ENCODE measurements at places on chromosomes 16 and 17.

GRCh38 chr16:76280421-76281215 lies 3.4 kb downstream of the CNTNAP4 start:
- no peak for DNase-seq

GRCh38 chr17:78735832-78736525 lies 46.1 kb downstream of the CYTH1 start:
- no peak for DNase-seq

DNA sequence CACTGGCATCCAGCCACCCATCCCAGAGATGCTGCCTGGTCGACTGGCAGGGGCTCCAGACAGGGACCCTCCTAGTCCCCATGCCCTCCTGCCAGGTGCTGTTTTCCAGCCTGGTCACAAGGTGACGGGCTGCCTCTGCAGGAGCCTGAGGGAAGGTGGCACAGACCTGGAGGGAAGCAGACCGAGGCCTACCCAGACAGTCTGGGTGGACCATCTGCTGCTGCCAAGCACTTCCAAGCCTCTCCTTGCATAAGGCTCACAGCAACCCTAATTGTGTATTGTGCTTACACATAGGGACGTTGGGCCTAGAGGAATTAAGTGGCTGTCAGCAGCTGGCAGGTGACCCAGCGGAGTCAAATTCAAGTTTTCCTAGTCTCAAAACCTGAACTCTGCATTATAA lies 90.1 kb upstream of the KCNJ18 start:
- DNase-seq: no peak

GRCh38 chr16:31129568-31130335 lies 5.8 kb downstream of the PRSS8 start:
- DNase-seq: no peak

- DNase-seq: no peak
Measured at GRCh38 chr17:52537421-52537820, 378.9 kb upstream of the CA10 start.

GRCh38 chr16:66026211-66026610 lies 340.3 kb upstream of the CDH5 start:
- DNase-seq: no peak

DNA sequence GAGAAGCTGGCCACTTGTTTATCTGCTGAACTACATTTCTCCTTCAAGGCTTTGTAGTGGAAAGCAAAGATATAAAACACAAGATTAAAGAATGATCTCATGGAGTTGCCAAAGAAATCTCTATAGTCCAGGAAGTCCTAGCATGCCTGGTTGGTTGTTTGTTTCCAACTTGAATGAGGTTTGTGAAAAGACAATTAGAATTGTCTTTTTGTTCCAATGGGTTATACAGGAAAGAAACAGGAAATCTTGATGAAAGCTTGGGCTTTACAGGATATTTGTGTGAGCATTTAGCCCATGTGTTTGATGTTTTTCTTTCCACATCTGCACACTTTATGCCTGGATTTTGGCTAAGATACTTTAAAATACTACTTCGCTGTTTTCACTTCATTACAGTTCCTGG lies 273.4 kb downstream of the CEP112 start:
- no peak for DNase-seq

DNA sequence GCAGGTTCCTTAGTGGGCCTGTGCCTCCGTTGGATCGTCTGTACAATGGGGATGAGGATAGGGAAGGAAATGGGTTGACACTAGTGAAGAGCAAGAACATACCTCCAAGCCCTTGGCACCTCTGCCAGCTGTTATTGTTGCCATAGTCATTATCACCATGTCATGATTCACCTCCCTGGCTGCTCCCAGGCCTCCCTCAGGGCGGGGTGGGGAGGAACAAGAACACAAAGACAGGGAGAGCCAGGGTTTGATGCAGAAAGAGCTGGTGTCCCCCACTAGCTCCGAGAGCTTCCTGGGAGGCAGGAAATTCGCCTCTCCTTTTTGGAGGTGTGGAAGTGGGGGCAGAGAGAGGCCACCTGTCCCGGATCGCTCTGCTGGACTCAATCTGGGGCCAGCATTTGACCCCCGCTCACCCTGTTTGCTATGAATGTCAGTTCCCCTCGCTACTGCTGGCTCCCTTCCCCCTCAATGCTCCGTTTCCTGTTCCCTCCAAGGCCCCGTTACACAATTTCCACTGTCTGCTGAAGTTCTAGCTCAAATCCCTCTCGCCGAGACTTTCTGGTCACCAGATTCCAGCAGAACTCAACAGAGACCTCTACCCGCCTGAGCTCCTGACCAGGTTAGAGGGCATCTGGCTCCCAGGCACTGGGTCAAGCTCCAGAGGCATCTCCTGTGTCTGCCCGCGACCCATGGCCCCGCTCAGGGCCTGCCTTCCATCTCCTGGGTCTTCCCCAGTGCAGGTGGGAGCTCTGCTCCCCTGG lies 9.1 kb downstream of the TIMP2 start:
- no peak for DNase-seq

- DNase-seq: peak; percentile 54
Measured at GRCh38 chr17:50026837-50027171, 29.1 kb upstream of the ITGA3 start.

- DNase-seq: no peak
Measured at GRCh38 chr17:82804442-82805191, 35.2 kb downstream of the ZNF750 start.

- no peak for DNase-seq
Measured at GRCh38 chr16:20847550-20847949, 41.2 kb downstream of the REXO5 start.

DNA sequence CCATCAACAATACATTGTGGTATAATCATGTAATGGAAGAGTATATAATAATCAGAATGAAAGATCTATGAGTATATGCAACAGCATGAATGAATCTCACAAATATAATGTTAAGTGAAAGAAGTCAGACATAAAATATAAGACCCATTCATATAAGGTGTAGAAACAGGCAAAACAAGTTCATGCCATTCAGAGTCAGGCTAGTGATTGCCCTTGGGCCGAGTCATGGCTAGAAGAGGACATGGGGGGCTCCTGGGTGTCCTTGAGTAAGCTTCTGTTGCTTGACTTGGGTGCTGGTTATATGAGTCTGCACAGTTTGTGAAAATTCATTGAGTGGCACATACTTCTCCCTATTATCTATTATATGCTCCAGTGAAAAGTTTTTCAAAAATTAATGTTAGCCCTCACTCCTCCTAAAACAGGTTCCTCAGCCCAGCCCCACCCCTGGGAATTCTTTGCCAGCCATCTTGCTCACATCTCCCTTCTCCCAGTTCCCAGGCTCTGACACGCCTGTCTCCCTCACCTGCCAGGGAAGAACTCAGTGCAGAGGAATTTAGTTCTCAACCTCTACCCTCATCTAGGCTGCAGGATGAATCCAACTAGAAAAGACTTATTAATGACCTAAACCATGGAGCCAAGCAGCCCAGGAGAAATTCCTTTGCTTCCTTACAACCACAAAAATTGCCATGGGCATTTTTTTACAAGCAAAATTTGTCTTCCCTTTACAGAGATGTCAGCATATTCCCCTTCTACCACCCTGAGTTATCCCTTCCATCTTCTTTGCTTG lies 52.4 kb upstream of the NFAT5 start:
- DNase-seq: no peak

GRCh38 chr17:34386343-34386696 lies 23.3 kb upstream of the CCL1 start:
- no peak for DNase-seq

DNA sequence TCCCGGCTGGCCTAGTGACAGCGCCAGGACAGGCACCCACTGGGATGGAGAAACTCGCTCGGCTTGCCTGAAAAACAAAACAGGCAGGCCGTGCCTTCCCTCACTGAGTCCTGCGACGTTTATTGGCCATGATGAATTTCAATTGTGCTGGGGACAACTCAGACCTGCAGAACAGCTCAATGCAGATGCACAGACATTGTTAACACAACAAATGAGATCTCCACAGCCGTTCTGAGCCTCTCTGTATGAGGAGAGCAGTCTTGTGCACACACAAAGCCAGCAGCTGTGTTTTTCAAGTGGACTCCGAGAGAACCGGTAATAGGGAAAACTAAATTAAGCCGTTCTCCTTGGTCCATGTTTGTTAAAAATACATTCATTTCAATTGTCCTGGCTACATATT lies 15.9 kb downstream of the SHISA6 start:
- DNase-seq: no peak

- DNase-seq: no peak
Measured at GRCh38 chr17:82304826-82305726, 12.3 kb downstream of the CD7 start.

DNA sequence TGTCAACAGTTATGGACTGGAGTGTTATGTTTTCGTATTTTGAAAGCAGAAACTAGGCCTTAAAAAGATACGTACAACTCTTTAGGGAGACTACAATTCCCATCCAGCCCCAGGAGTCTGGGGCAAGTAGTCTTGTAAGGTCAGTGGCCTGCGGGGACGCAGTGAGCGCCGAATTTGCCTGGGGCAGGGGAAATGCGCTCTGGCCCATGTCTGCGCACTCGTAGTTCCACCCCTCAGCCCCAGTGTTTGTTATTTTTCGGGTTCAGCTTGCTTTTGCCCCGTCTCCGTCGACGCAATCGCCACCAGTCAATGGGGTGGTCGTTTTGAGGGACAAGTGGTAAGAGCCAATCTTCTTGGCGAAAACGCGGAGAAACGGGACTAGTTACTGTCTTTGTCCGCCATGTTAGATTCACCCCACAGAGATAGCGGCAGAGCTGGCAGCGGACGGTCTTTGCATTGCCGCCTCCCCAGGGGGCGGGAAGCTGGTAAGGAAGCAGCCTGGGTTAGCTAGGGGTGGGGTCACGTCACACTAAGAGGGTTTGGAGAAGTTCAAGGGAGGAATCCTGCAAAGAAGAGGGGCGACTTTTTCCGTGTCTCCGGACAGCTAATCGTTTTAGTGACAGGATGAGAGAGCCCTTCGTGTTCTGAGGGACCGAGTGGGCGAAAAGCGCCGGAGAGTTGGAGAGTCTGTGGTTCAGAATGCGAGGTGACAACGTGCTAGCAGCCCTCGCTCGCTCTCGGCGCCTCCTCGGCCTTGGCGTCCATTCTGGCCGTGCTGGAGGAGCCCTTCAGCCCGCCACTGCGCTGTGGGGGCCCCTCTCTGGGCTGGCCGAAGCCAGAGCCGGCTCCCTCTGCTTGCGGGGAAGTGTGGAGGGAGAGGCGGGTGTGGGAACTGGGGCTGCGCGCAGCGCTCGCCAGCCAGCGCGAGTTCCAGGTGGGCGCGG lies 1.1 kb upstream of the BRCA1 start:
- DNase-seq: no peak

DNA sequence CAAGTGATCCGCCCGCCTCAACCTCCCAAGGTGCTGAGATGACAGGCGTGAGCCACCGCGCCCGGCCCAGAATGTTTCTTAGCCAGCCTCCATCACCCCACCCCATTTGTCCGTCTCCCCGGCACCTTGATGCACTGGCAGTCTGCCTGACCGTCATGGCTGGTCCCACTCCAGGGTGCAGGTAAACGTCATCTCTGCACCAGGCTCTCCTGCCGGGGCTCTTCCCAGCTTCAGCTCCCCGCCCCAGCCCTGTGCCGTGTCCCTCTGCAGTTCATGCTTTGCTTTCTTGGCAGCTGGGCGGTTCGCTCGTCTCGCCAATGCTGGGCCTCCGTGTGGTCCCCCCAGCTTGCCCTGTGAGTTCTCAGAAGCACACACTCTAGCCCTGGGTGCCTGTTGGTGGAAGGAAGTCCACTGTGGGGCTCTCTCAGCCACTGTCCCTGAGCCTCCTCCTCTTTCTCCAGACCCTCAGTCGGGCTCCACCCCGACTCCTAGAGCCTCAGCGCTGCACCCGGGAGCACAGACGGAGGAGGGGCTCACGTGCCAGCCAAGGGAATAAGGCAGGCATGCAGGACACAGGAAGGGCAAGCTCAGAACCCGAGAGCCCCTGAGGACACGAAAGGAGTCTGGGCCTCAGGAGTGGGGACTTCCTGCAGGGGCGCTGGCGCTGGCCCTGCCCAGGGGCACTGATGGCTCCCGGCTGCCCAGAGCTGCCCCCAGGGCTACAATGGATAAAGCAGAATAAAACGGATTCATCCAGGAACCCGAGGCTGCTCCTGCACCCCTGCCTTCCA lies 12.0 kb downstream of the HS3ST6 start:
- no peak for DNase-seq

DNA sequence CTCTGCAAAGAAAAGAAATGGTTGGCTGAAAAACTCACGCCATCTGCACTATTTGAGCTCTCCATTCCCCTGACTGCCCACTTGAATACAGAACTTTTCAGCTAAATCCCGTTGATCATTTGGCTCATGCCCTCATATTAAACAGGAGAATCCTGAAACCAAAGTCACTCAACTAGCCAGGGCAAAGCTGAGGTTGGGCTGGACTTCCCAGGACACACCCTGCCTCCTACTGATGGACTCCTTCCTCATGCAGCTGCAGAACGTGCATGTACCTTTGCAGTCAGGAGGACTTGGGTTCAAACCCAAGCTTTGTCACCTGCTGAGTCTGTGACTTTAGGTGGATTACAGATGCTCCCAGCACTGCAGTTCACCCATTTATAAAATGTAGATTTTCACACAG lies 7.7 kb downstream of the ASIC2 start:
- DNase-seq: no peak

GRCh38 chr16:80577485-80578280 lies 36.9 kb downstream of the DYNLRB2 start:
- DNase-seq: no peak

- peak; percentile 15 for DNase-seq
Measured at GRCh38 chr16:1612320-1613111, at the start of gene CRAMP1. TSS of gene CRAMP1 (plus strand) at chr16:1612360. CDS start at chr16:1614640, 2,280 bp downstream.

GRCh38 chr17:72705905-72706395 lies 386.5 kb downstream of the SLC39A11 start:
- no peak for DNase-seq

GRCh38 chr17:31842195-31843069 lies 16.6 kb downstream of the COPRS start:
- DNase-seq: peak; percentile 66

- no peak for DNase-seq
Measured at GRCh38 chr16:4245077-4245791, 3.4 kb upstream of the SRL start.

GRCh38 chr17:76458580-76459490 lies 5.9 kb upstream of the UBE2O start:
- peak; percentile 71 for DNase-seq

- no peak for DNase-seq
Measured at GRCh38 chr17:72743037-72743467, 349.4 kb downstream of the SLC39A11 start.

DNA sequence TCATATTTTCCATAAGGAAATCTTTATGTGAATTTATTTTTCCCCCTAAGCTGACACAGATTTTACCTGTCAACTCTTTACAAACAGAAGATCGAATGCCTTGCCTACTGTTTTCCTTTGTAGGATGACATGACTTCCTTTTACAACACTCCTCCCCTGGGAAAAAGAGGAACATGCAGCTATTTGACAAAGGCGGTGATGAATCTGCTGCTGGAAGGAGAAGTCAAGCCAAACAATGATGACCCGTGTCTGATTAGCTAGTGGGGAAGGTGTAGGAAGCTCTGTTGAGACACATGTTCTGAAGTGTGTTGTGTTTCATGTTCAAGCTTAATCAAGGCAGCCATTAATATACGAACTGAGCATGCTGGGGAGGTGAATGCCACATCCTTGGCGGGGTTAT lies 238.0 kb downstream of the PHKB start:
- DNase-seq: no peak

DNA sequence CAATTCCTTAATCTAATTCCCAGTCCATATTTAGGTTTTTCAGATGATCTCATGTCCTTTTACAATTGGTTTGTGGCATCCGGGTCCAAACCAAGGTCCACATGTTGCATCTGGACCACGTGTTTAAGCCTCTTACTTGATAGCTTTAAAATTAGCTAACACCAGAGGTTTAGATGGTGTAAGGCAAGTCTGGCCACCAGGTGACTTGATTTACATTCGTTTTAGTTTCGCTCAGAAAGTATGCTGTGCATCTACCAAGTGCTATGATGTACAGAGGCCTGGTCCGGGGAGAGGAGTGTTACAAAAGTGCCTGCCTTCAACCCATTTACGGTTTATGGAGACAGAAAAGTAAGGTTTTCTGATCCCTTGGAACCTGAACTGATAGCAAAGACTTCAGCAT lies 878 bp upstream of the DNAJA2 start:
- peak; percentile 14 for DNase-seq

Data from hematopoietic multipotent progenitor cell treated with erythropoietin and hydrocortisone succinate and interleukin-3 and kit ligand, for 15 days (in vitro differentiated cells).